ENCODE measurements at places on chromosomes 2 and 18.

DNA sequence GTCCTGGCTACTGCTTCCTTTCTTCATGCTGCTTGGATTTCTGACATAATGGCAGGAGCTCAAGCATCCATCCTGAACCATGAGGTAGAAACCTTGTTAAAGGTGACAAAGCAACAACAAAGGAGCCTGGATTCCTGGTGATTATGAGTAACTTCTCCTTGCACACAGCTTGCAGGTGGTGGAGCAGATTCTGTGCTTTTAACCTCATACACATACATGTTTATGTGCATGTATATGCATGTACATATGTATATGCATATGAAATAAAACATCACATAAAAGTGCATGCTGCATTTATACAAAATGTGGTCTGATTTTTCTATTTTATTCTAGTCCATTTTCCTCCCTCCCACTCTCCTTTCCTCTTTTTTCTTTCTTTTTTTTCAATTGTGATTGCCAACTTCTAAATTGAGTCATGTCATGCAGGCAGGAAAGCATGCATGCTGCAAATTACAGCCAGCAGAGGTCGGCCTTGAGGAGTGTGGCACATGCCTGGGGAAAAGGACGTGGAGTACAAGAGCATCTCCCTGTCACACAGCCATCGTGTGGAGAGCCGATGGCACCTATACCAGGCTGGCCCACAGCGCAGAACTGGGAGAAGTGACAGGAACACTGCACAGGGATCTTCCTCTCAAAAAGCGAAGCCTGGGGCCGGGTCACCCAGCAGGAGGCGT, 17.9 kb downstream of the LCT start:
- peaks cover 10% of the 10 kb centered on the region for H3K36me3 ChIP-seq
- H3K4me3 ChIP-seq: no peak overlapping the region
- no peaks in the 10 kb centered on the region for H3K4me1 ChIP-seq
- peaks cover 3% of the 10 kb centered on the region for H3K27me3 ChIP-seq
- DNase-seq: peak; percentile 33
- H3K27ac ChIP-seq: no peak overlapping the region

DNA sequence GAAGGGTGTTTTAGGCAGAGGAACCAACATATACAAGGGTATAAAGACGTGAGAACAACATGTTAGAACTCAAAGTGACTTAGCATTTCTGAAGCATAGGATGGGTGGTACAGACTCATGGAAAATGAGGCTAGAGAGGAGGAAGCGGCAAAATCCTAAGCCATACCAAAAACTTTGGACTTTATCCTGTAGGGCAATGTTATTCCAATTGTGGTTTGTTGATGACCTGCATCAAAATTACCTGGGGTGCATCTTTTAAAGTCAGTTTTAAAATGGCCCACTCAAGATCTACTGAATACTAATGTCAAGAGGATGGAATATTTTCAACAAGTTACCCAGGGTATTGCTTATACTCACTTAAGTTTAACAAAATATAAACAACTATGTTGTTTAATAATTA, 34.8 kb downstream of the RAPH1 start:
- no peaks in the 10 kb centered on the region for H3K4me1 ChIP-seq
- H3K27me3 ChIP-seq: no peaks in the 10 kb centered on the region
- H3K4me3 ChIP-seq: no peak overlapping the region
- peaks cover 8% of the 10 kb centered on the region for H3K36me3 ChIP-seq
- no peak overlapping the region for H3K27ac ChIP-seq

GRCh38 chr2:167126165-167126564, 237.9 kb downstream of the XIRP2 start:
- no peaks in the 10 kb centered on the region for H3K4me1 ChIP-seq
- H3K27me3 ChIP-seq: no peaks in the 10 kb centered on the region
- H3K4me3 ChIP-seq: no peak overlapping the region
- no peak overlapping the region for H3K27ac ChIP-seq
- H3K36me3 ChIP-seq: no peaks in the 10 kb centered on the region
- no peak for DNase-seq

DNA sequence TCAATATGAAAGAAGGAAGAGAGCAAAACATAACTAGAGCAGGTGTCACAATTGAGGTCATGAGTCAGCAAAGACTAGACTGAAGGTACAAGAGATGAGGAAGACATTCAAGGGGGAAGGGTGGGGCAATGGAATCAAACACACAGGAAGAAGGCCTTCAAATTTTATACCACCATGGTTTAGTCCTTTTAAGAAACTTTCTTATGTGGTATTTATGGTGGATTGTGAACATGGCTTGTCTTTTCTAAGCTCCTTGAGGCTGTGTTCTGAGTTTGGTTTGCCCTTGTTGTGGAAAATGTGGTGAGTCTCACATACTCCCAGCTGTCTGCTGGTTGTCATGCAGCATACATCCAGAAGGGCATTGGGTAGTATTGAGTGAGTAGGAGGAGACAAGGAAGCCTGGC, 62.1 kb downstream of the NABP1 start:
- H3K27me3 ChIP-seq: no peaks in the 10 kb centered on the region
- no peaks in the 10 kb centered on the region for H3K36me3 ChIP-seq
- H3K4me3 ChIP-seq: no peak overlapping the region
- no peaks in the 10 kb centered on the region for H3K4me1 ChIP-seq
- H3K27ac ChIP-seq: no peak overlapping the region

All from glutamatergic neuron (in vitro differentiated cells).